EH (cell line): ENCODE measurements at places on chromosomes 5 and 9.

GRCh38 chr9:17757816-17758215, 178.9 kb downstream of the SH3GL2 start:
- peak; percentile 17 for DNase-seq

DNA sequence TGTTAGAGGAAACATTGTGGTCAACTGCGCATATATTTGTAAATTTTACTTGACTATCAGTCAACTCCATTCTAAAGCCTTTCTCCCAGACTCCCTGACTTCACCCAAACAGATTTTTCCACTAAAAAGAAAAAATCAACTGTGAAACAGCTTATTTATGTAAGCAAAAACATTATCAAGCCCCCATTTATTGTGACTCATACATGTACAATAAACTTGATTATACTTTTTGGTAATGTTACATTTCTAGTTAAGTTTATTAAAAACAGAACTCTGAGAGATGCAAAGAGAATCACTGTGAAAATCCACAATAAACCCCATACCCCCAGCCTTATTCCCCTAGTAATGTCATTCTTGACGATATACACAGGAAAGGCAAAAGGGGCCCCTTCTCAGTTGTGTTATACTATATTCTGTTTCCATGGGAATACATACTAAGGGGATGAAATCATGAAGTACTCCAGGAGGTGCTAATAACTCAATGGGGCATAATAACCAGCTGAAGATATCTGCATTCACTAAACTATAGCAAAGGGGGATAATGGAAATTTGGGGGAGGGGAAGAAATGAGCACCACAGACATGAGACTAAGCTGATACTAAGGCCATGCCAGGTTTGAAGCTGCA, 616.0 kb downstream of the ACTL7B start:
- DNase-seq, result no peak

GRCh38 chr5:98785244-98785643, 11.8 kb downstream of the RGMB start:
- DNase-seq, result no peak

DNA sequence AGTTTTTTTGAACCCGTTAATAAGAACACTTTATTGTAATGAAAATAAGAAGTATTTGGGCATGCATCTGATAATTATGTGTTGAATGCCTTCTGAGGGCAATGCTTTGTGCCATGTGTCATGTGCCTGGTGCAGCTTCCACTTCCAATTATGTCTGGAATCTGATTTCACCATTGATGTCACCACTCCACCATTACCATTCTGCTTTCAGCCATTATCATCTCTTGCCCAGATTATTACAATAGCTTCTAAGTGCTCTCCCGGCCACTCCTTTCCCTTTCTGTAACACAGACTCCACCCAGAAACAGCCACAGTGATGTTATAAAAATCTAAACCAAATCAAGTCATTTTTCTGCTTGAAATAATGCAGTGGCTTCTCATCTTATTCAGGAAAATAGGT, 171.7 kb downstream of the C9orf152 start:
- no peak for DNase-seq

DNA sequence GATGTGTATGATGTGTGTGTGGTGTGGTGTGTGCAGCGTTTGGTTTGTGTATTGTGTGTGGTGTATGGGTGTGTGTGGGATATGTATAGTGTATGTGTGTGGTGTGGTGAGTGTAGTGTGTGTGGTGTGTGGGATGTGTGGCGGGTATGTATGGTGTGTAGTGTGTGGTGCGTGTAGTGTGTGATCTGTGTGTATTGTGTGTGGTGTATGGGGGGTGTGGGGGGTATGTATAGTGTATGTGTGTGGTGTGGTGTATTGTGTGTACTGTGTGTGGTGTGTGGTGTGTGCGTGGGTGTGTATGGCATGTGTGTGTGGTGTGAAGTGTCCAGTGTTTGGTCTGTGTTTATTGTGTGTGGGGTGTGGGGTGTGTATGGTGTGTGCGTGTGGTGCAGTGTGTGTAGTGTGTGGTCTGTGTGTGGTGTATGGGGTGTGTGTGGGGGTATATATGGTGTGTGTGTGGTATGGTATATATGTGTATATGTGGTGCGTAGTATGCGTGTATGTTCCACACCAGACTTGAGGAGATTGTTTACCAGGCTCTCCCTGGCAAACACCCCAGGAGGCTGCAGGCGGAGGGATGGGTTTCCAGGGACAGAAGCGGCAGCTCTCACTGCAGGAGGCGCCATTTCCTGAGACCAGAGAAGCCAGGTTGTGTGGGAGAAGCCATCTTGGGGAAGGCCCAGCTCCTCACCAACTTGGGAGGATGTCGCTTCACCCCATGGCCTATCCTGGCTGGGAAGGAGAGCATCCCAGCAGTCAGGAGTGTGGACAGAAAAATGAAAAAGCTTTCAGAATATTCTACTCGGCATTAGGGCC, 138.1 kb downstream of the NXNL2 start:
- DNase-seq, result no peak

DNA sequence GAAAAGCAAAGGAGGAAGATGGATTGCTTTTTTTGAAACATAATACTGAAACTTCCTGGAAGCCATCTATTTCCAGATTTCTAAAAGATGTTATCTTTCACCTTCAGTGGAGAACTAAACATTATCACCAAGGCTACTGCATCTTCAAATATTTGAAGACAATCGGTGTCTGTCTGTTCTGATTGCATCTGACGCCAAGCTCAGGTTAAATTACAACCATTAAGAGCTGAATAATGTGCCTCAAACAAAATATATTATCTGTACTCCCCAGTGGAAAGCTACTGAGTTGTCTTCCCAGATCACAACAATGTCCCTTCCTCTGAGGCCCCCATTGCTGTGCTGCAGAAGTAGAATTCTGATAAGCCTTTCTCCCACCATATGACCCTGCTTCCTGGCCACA, 342.3 kb downstream of the PLK2 start:
- DNase-seq, result no peak

- DNase-seq, result no peak
Observed at GRCh38 chr5:121762426-121762825, 89.3 kb upstream of the FTMT start.

DNA sequence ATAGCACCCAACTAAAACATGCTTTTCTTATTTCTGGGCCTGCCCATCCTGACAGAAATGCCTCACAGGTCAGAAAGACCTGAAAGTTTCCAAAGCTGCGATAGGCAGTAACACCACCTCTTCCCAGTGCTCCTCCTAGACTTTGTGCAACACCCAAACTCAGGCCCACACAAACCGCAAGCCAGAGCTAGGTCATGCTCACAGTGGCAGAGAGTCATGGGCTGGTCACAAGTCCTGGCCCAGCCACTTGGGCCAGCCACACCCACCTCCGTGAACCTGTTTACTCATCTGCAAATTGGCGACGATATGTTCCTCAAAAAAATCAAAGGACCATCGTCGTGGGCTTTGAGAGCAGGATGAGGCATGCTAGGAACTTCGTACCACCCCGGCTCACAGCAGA, 44.0 kb upstream of the SLC25A51 start:
- no peak for DNase-seq

GRCh38 chr9:20480249-20480648, 142.1 kb downstream of the MLLT3 start:
- DNase-seq, result no peak

GRCh38 chr5:74199436-74200210, 440.9 kb downstream of the ENC1 start:
- DNase-seq, result peak; percentile 95
